ENCODE measurements at places on chromosomes 3 and 15. TPM values are rescaled to one million over a fixed set of nuclear protein-coding genes. Genes with fewer than 3 reads are reported as not detected.

SKOR1 gene
- total RNA-seq, result 0.19 TPM

PCSK6 gene
- 0.19 TPM for total RNA-seq

ITPKA gene
- 1.7 TPM for total RNA-seq

RARRES1 gene
- total RNA-seq, result 40.8 TPM

GMPS gene
- total RNA-seq, result 32.1 TPM

NPTN gene
- total RNA-seq, result 223 TPM

CCR9 gene
- total RNA-seq, result not detected

SCAMP5 gene
- 1.7 TPM for total RNA-seq

SLC6A1 gene
- total RNA-seq, result under 0.01 TPM

CPN2 gene
- not detected for total RNA-seq

CATSPER2 gene
- 0.75 TPM for total RNA-seq

CDHR4 gene
- 0.06 TPM for total RNA-seq

SERPINI2 gene
- not detected for total RNA-seq

CEMIP gene
- 600 TPM for total RNA-seq

DUOX1 gene
- total RNA-seq, result not detected

PCOLCE2 gene
- 586 TPM for total RNA-seq

MYH15 gene
- total RNA-seq, result 0.06 TPM

ZNF502 gene
- 5.2 TPM for total RNA-seq

CSPG5 gene
- 0.25 TPM for total RNA-seq

ASTE1 gene
- 6.1 TPM for total RNA-seq

TBC1D5 gene
- total RNA-seq, result 107 TPM

PRSS50 gene
- not detected for total RNA-seq

ACOX2 gene
- 25.6 TPM for total RNA-seq

ARRDC4 gene
- total RNA-seq, result 4.4 TPM

FRMD5 gene
- 14.2 TPM for total RNA-seq

IMPG2 gene
- 0.44 TPM for total RNA-seq

PAQR5 gene
- total RNA-seq, result 2.1 TPM

MGLL gene
- 18.4 TPM for total RNA-seq

LCTL gene
- total RNA-seq, result under 0.01 TPM

A4GNT gene
- total RNA-seq, result not detected

PLOD2 gene
- total RNA-seq, result 131 TPM

ANKUB1 gene
- total RNA-seq, result not detected

All from aortic smooth muscle cell (primary cell).